ENCODE measurements at places on chromosomes 11 and 22. TPM values are rescaled to one million over a fixed set of nuclear protein-coding genes. Genes with fewer than 3 reads are reported as not detected.

The RASGRP2 gene
- polyA plus RNA-seq = 22.2 TPM

The APOA1 gene
- polyA plus RNA-seq = 18.2 TPM

The CELSR1 gene
- polyA plus RNA-seq = 14.0 TPM

The PLAAT2 gene
- 29.8 TPM for polyA plus RNA-seq

GRCh38 chr22:20884454-20884853 lies 25.6 kb downstream of the SNAP29 start:
- DNase-seq = no peak

- no peak for DNase-seq
Measured at GRCh38 chr11:47726118-47726442, 10.9 kb upstream of the AGBL2 start.
